ENCODE measurements at places on chromosomes 3 and 15.
A peak's percentile ranks its signal among the peaks of the same experiment; 100 is the strongest.

GRCh38 chr3:195877136-195877715 is 31.1 kb downstream of the TNK2 start:
- no peak for DNase-seq

DNA sequence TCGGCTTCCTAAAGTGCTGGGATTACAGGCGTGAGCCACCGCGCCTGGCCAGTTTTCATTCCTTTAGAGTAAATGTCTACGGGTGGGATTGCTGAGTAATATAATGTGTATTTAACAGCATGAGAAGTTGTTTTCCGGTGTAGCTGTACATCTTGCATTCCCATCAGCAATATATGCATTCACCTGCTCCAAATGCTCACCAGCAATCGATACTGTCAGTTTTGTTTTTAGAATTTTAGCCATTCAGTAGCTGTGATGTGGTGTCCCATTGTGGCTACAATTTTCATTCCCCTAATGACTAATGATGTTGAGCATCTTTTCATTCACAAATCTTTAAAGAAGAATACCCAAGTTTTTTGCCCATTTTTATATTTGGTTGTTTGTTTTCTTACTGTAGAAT is 134.8 kb upstream of the RGMA start:
- DNase-seq, result no peak

DNA sequence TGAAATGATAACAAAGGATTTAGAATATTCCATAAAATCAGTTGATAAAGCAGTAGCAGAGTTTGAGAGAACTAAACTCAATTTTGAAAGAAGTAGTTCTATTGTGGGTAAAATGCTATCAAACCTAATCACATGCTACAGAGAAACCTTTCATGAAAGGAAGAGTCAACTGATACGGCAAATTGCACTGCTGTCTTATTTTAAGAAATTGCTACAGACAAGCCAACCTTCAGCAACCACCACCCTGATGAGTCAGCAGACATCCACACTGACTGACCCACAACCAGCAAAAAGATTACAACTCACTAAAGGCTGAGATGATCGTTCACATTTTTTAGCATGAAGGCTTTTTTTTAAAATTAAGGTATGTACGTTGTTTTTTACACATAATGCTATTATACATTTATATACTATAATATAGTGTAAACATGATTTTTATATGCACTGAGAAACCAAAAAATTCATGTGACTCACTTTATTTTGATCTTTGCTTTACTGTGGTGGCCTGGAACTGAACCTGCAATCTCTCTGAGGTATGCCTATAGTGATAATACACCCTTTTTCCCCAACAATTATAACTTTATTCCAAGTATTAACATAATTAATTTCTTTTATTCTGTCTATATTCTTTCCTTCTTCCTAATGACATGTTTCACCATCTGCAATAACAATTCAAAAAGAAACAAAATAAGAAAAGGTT is 109.9 kb downstream of the TBC1D5 start:
- DNase-seq, result no peak

DNA sequence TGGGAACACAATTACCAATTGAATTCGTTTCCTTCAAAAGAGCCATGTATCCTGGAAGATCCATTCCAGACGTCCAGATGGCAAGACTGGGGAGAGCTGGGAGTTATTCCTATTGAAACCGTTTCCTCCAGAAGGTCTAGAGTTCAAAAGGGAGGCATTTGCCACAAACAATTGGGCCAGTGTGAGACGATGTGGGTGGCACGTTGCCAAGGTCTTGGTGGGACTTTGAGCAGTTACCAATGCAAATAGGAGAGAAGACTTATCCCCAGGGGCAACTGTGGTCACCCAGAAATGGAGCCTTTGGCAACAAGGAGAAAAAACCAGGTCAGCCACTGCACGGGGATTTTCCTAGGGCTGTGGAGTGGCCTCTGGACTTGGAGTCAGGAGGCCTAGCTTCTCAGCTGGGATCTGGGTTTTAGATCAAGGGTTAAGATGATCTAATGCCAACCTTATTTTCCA is 29.6 kb upstream of the TLE3 start:
- DNase-seq, result no peak

GRCh38 chr3:64390893-64391292 is 165.6 kb upstream of the PRICKLE2 start:
- no peak for DNase-seq

DNA sequence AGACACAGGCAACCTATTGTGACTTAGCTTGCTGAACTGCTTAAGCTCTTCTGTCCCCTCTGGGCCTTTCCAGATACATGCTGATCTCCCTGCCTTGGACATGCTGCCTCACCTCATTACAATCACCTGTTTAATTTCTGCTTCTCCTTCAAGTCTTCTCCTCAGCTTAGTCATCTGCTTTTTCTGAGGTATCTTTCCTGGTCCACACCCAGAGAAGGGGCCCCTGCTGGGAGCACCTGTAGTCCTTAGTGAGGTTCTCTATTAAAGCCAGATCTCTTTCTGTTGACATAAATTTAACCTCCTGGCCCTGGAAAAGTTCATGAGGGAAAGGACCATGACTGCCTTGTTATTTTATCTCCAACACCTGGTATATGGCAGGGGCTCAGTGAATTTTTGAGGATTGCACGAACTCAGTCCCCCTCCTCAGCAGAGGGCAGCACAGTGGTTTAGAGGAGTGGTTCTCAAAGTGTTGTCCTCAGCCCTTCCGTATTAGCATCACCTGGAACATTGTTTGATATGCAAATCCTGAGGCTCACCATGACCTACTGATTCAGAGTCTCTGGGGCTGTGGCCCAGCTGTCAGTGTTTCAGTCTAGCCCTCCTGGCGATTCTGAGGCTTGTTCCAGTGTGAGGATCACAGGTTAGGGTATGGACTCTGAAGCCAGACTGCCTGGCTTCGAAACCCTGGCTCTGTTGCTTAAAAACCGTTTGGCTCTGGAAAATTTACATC is 12.7 kb downstream of the COL6A6 start:
- no peak for DNase-seq

DNA sequence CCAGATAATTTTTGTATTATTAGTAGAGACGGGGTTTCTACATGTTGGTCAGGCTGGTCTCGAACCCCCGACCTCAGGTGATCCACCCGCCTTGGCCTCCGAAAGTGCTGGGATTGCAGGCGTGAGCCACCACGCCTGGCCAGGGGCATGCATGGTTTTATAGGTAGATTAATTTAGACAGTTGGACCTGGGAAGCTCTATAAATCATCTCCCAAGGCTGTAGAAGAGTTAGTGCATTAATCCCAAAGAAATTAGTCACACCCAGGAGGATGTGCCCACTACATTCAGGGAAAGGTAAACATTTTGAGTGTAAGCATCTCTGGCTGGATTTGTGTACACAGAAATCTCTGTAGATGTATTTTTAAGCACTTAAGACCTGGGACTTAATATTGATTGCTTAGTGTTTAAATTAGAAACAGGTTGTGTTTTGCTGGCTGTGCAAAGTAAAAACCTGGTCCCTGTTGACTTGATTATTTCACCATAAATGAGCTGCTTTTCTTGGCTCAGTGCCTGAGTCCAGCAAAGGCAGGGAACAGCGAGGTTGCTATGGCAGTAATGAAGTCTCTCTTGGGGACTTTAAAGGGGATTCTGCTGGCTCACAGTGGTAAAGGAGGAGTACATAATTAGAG is 19.2 kb downstream of the EXOSC7 start:
- no peak for DNase-seq

DNA sequence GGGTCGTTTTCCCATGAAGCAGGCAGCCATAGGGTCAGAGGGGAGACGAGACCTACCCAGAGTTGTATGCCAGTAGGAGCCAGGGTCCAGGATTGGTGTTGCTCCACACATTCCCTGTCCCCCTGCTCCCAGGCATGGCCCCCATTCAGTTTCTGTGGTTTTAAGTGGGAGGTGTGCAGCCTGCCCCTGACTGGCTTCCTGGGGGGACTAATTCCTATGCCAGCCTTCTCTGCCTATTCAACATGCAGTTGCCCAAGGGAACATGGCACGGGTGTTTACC is 126.3 kb downstream of the EEFSEC start:
- no peak for DNase-seq

DNA sequence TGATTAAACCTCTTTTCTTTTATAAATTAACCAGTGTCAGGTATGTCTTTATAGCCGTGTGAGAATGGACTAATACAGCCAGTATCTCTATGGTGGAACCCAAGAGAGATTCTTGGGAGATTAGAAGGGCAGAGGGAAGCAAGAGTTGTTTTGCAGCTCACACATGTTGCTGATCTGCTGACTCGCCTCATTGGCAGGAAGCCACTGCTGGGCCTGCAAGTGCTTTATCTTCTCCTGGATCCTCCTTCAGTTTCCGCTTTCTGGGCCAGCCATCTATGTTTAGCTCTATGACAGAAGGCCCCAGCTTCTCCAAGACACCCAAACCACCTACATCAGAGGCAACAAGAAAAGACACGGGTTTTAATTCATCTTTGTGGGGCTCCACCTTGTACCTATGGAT is 23.4 kb upstream of the GALNT15 start:
- no peak for DNase-seq

- no peak for DNase-seq
Measured at GRCh38 chr3:52190294-52191074, 7.5 kb upstream of the ALAS1 start.

DNA sequence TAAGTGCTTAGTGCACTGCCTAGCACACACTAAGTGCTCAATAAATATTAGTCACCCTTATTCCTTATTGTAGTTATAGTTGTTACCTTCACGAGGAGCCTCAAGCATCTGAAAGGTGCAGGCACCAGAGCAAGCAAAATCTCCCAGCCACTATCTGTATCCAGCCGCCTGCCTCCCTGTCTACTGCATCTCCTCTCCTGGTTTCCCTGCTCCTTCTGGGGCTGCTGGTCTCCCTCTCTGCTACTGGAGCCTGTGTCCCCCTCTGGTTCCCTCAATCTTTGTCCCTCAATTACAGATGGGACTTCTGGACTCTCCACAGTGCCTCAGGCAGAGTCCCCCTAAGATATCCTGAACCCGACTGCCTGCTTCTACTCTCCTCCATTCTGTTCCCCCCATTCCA is 18.8 kb downstream of the MYL3 start:
- DNase-seq, result no peak

DNA sequence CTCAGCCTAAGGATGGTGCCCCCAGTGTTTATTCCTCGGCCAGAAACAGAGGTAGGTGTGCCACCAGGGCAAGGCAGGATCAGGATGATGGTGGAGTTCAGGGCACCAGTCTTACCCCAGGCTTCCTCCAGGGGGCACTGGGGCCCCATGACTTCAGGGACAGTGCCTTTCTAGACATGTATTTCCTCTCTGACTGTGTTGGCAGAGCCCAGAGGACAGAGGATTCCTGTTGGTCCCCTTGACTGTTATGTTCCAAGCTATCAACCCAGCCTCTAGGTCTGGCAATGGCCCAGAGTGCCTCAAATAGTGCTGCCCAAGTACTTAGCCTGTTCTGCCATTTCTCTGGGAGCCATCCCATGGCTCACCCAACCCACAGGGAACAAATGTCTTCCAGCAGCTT is 2.8 kb downstream of the HEMK1 start:
- peak; percentile 72 for DNase-seq

- no peak for DNase-seq
Measured at GRCh38 chr3:61563313-61564271, 2.2 kb downstream of the PTPRG start.

DNA sequence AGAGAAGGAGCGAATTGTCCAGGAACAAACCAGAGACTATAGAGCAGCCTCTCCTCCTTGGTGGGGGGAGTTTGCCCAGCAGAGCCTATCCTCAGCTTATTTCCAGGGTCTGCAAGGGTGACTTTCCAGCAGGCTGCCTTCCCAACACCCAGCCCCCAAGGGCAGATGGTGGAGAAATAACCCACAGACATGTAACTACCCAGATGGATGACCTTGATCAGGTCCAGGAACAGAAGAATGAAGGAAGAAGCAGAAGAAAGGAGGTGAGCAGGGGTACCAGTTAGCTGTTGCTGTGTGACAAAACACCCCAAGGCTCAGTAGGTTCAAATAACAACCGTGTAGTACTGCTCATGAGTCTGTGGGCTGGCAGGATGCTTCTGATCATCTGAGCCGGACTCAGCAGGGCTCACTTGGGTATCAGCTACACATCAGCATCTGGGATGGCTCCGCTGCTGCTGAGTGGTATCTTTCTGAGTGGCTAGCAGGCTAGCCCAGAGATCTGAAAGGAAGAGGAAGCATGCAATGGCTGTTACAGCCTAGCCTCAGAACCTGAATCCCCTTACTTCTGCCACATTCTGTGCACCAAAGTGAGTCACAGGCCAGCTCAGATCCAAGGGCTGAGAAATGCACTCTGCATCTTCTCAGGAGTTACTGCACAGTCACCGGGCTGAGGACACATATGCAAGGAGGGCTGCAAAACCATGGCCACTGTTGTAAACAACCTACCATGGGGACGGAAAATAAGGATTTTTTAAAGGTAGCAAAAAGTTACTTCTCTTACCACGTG is 22.2 kb upstream of the TXNRD3 start:
- DNase-seq, result no peak

- DNase-seq, result no peak
Measured at GRCh38 chr3:115836944-115837343, 213.6 kb downstream of the GAP43 start.

DNA sequence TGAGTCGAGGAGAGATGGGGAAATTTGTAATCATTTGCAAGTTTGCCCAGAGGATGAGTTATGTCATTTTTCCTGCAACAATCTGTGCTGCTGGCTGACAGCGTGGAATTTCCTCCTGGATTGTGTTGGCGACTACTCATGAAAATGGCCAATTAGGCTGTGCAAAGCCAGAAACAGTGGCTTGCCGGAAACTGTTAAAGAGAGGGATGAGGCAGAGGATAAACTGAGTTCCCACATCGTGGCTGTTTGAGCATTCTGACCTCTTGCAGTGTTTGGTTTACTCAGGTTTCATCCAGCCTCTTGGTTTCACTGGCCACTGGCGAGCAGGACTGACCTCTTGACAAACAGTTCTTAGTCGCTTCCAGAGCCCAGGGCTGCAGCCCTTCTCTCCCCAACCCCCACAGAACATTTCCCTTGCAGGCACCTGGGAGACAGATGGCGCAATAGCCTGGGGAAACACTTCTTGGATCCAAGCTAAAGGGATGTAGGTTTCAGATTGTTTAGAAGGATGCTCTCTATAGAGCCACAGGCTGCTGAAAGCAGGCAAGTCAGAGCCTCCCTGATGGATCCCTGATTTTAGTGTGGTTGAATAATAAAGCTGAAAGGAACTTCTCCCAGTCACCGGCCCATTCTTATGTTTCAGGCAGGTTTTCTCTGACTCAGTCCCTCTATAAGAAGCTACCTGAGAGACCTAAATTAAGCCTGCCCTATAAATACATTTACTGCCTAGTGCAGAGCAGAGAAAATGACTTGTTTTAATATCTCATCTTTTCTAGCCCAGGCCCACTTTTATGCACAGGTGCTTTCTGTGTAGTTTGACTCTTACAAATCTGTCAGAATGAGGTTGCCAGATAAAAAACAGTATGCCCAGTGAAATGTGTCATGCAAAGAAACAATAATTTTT is 92.8 kb upstream of the UBE2E1 start:
- no peak for DNase-seq

DNA sequence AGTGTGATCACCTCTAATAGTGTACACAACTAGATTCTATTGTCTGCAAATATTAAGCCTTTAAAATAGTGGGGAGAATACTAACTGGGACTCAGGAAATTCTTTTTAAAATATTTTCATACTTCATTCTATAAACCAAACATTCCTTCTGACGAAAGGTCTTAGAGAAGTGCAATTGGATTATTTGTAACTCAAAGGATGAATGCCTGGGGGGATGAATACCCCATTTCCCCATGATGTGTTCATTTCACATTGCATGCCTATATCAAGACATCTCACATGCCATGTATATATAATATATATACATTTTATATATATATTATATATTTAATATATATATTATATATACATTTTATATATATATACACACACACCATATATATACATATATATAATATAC is 189.9 kb downstream of the VGLL3 start:
- DNase-seq, result no peak
